ENCODE measurements at places on chromosomes 4 and X.

- no peak for DNase-seq
Measured at GRCh38 chr4:6912441-6912840, 2.8 kb downstream of the TBC1D14 start.

- peak; percentile 80 for DNase-seq
Measured at GRCh38 chr4:37977471-37978247, 17.5 kb downstream of the PTTG2 start.

DNA sequence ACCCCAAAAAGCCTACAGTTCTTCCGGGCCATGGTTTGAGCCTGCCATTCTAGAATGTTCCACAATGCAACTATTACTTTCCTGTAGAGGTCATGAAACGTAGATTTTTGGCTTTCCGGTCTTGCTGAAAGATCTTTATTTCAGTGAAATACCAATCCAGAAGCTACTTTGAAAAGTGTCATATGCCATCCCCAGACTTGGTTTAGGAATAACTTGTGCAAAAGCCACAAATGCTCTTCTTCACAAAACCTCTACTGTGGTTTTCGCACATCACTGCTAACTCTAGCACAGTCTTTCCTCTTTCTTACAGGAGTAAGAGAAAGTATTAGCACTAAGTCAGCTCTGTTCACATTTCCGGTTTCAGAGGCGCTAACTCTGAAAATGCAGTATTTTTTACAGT, 12.7 kb upstream of the CD40LG start:
- DNase-seq, result no peak

GRCh38 chr4:87032884-87033533, 98.2 kb downstream of the AFF1 start:
- DNase-seq, result peak; percentile 60

DNA sequence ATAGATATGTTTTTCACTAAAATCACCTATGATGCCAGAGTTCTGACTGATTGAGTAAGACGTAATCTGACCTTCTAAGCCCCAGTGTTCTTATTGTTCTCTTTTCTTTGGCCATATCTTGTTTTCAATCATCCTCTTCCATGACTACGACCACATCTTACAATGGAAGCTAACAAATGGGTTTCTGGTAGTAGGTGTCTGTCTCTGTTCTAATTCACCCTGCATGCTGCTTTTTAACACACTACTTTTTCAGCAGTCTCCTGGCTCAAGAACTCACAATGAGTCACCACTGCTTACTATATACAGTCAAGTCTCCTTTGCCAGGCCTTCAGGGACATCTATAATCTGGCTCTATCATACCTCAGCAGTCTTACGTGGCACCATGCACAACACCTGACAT, 146.1 kb downstream of the NEXMIF start:
- no peak for DNase-seq

DNA sequence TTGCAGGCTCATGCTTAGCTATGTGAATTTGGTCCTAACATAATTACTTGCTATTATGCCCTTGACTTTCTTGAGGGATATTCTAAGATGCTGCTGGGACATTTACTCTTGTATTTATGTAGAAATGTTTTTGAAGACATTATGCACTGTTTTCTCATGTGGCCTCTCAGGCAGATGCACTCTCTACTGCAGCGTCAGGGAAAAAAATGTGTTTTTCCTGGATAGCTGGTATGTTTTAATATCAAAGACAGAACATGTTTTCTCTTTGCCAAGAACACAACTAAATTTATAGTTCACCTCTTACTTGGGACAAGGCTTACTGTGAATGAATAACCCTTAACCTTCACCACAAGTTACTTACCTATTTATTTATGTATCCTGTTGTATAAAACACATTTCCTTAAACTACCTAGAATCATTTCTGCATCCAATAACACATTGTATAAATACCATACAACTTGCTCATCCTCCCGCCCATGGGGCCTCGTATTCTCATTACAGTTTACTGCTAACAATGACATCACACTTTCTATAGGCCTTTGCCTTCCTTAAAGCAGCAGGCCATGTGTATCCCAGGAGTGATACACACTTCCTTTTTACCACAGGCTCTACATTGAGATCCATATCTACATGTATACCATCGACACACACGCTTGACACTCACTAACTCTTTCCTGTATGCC, 178.7 kb downstream of the SLIT2 start:
- no peak for DNase-seq

DNA sequence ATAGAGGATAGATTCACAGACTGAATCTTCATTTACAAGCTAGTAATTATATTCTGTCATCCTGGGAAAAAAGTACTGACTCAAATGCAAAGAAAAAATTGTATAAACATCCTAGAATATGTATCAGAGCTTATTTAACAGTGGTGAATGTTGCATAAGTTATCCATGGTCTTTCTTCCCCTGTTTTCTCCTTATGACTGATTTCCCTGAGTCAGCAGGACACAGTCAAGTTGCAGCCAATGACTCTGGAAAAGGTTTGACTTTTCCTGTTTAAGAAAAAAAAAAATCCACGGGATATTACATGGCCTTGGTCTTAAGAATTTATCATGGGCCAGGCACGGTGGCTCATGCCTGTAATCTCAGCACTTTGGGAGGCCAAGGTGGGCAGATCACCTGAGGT, 36.5 kb downstream of the INPP4B start:
- no peak for DNase-seq

DNA sequence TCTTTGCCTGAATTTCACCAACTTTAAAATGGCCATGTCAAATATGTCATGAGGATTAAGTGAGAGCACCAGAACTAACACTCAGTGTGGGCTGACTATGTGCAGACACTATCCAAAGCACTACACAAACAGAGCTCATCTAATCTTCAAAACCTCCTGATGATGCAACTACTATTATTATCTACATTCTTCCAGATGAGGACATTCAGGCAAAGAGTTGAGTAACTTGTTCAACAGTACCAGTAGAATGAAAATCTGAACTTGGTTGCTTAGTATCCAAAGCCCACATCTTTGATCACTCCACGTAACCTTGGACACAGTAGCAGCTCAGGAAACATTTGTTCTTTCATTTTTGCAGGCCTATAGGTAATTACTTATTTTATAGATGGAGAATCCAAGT, 90.1 kb downstream of the ATP8A1 start:
- no peak for DNase-seq

GRCh38 chr4:163164591-163164990, 2.1 kb downstream of the NAF1 start:
- no peak for DNase-seq

- no peak for DNase-seq
Measured at GRCh38 chr4:152189451-152190179, 346.3 kb downstream of the FBXW7 start.

- no peak for DNase-seq
Measured at GRCh38 chrX:28205905-28206304, 224.7 kb upstream of the DCAF8L1 start.

DNA sequence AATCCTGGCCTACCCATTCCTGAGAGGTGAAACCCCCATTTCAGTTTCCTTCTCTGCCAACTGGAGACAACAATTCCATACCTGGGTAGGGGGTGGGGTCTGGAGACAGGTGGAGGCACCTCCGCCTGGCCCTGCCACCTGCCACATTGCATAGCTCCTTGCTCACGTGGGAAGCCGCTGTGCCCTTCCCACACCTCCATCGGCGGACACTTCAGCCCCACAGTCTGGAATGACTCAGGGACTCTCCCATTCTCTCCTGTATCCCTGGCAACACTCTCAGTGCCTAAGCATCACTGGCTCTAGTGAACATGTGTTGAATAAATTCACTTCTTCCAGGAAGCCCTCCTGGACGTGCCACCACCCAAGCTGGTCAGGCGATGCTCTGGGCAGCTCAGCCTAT, 21.7 kb downstream of the PPP2R2C start:
- DNase-seq, result no peak

- DNase-seq, result no peak
Measured at GRCh38 chr4:186264660-186265059, 1.3 kb upstream of the F11 start.

GRCh38 chr4:108337923-108338322, 169.2 kb upstream of the LEF1 start:
- DNase-seq, result peak; percentile 33

- DNase-seq, result no peak
Measured at GRCh38 chr4:155866177-155866576, at the start of gene ASIC5. TSS of gene ASIC5 (minus strand) at chr4:155866277. CDS start at chr4:155866226, 51 bp downstream.

GRCh38 chr4:6324999-6325787, 55.5 kb downstream of the WFS1 start:
- peak; percentile 42 for DNase-seq

DNA sequence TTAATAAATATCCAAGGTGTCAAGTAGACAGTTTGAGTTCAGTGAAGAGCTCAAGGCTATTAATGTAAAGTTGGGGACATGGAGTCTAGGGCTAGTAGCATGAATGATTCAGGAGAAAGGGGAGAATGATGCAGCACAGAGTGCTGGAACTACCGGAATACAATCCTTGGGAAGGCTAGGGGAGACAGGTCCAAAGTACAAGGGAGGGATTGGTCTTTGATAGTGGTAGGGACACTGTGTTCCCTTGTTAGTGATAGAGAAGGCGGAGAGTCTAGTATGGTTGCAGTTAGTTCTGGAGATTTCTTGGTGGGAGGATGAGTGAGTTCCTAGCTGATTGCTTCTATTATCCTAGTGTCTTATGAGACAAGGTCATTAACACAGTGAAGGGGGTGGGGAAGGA, 8.7 kb downstream of the GCNA start:
- no peak for DNase-seq

DNA sequence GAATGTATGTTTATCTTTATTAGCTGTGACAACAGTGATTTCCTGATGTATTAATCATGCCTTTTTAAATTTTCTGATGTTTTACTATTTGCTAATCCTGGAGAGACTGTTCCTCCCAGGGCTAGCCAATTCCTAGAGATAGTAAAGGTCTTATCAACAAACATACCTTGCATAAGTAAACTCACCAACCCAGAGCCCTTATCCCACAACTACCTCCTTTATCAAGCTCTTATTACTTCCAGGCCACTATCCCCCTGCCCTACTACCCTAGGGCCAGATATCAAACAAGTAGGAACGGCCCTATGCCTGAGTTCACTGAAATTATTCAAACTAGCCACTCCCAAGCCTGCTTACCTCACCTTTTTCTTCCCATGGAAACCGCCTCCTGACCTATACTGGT, 58.2 kb upstream of the NPNT start:
- DNase-seq, result no peak

- DNase-seq, result no peak
Measured at GRCh38 chrX:79462458-79462857, 95.3 kb upstream of the ITM2A start.

GRCh38 chr4:6926681-6927478, 17.3 kb downstream of the TBC1D14 start:
- DNase-seq, result no peak

DNA sequence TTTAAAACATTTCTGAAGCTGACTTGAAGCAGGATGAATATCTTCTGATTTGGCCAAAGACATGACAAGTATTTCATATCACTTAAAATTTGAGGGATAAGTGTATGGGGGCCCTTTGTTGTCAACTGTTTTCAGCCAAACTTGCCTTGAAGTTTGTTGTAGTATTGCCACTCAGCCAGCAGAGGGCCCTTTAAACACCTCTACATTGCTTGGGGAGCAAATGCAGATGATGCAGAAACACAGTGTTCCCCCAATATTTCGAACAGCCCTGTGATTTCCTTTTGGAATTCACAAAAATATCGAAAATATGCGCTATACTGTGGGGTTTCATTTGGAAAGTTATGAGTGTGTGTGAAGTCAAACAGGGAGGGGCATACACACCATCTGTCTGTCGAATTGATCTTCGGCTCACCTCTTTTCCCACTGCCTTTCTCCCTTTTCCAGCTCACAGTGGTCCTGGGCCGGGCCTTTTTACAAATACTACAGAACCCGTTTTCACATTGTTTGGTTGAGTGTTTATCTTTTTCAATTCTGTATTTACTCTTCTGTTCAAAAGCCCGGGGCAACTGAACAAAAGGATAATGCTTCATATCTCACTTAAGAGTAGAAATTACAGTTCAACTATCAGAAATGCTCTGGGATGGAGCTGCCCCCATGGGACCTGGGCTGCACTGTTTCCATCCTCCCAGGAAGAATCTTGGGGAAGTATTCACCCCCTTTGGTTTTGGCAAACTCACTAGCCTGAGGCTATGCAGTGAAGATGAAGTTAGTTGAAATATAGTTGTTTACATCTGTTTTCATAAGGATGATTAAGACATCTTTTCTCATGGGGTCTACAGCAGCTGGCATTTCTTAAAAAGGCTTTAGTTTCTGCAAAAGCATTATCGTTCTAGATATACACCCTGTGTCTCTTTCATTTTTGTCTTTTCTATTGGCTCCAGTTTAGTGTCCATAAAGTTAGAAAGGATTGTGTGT, 137.6 kb downstream of the EGF start:
- DNase-seq, result peak; percentile 73

GRCh38 chr4:54548098-54548620, 109.6 kb upstream of the KIT start:
- no peak for DNase-seq

- no peak for DNase-seq
Measured at GRCh38 chrX:24332878-24333277, 19.0 kb upstream of the SUPT20HL2 start.

DNA sequence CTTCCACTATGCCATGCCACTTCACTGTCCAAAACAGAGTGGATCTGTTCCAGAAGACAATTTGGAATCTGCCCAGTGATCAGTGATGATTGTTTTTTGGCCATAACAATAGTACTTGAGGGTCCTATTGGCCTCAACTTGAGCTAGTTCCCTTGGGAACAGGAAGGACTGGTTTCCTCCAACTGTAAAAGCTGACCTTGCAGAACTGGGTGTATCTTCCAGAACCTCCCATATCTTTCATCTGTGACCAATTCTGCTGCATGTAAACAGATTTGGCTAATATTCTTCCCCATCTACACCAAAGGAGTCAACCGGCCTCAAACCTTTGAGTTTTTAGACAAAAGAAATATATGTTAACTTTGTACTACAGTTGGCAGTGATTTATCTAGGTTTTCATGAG, 165.1 kb upstream of the TRPC5 start:
- no peak for DNase-seq

GRCh38 chrX:154353172-154353843, 21.1 kb downstream of the FLNA start:
- no peak for DNase-seq

DNA sequence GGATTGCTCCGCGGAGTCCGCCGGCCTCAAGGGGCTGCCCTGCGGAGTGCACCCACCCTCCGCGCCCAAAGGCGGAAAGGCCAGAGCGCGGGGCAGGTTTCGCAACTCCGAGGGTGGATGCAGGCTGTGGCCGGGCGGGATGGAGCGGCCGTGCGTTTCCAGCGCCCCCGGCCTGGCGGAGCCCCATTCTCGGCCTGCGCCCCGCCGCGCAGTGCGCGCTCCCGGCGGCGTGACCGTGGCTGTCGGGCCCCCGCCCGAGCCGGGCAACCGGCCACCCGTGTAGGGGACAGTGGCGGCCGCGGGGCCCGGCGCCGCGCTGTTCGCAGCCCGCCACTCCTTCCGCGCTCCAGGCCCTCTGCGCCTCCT, 331 bp downstream of the SETD7 start:
- no peak for DNase-seq

- no peak for DNase-seq
Measured at GRCh38 chrX:21490341-21490740, 116.1 kb downstream of the CNKSR2 start.

- peak; percentile 37 for DNase-seq
Measured at GRCh38 chrX:110734894-110735541, 60.6 kb downstream of the CHRDL1 start.

- DNase-seq, result peak; percentile 73
Measured at GRCh38 chr4:84492737-84493091, 6.4 kb downstream of the NKX6-1 start.

Measured in eye (tissue), 1 donor.